ENCODE measurements at places on chromosomes 2 and 18.

GRCh38 chr2:126846241-126846640, 52.4 kb upstream of the TEX51 start:
- DNase-seq = no peak

GRCh38 chr18:75358928-75359327, 68.6 kb downstream of the SMIM21 start:
- no peak for DNase-seq

- DNase-seq = no peak
These were observed 1.2 kb downstream of the BCL11A start for GRCh38 chr2:60552078-60552850.

- DNase-seq = no peak
These were observed 140.9 kb upstream of the RNF152 start for GRCh38 chr18:62033756-62034155.

- DNase-seq = no peak
These were observed 3.1 kb upstream of the MSGN1 start for GRCh38 chr2:17813010-17813741.

DNA sequence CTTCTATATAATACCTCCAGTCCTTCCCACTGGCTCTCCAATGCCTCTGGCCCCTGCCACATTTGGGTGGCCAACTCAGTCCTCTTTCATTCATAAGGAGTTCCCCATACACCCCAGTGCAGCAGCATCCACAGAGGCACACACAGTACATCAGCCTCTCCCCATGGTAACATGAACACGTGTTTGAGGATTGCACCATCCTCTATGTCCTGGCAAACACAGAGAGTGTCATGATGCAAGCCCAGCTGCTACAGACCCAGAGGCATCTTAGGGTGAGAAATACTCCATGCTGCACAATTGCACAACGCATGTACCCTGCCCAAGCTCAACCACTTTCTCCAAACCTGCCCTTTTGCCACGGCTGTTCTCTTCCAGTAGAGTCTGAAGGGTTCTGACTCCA, 11.5 kb downstream of the IGFBP5 start:
- no peak for DNase-seq

- no peak for DNase-seq
These were observed 145.0 kb upstream of the LTBP1 start for GRCh38 chr2:32801741-32802140.

- DNase-seq = no peak
These were observed 4.5 kb downstream of the CERS6 start for GRCh38 chr2:168460571-168460970.

DNA sequence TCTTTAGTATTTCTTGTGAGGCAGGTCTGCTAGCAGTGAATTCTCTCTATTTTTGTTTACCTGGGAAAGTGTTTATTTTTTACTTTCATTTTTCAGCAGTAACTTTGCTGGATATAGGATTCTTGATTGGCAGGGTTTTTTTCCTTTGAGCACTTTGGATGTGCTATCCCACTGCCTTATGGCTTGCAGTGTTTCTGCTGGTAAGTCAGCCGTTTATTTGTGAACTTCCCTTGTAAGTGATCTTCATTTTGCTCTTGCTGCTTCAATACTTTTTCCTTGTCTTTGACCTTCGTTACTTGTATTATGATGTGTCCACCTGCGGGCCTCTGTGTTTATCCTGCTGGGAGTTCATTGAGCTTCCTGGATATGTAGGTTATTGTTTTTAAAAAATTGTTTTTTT, 54.7 kb downstream of the SLC66A2 start:
- no peak for DNase-seq

DNA sequence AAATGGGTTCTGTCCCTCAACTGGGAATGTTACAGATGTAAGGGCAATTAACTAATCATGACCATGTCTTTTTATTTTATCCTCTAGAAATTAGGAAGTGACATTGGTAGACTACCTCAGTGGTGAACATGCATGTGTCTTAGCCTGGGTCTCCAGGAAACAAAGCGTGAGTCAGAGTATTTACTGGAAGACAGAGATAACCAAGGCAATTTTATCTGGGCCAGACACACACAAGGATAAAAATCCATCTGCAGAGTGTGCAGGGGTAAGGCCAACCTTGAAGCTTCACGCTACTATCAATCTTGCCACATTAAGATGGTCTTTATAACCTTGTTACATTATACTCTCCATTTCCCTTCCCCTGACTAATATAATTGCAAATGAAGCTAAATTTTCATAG, 487.5 kb downstream of the SUCLG1 start:
- DNase-seq = no peak

DNA sequence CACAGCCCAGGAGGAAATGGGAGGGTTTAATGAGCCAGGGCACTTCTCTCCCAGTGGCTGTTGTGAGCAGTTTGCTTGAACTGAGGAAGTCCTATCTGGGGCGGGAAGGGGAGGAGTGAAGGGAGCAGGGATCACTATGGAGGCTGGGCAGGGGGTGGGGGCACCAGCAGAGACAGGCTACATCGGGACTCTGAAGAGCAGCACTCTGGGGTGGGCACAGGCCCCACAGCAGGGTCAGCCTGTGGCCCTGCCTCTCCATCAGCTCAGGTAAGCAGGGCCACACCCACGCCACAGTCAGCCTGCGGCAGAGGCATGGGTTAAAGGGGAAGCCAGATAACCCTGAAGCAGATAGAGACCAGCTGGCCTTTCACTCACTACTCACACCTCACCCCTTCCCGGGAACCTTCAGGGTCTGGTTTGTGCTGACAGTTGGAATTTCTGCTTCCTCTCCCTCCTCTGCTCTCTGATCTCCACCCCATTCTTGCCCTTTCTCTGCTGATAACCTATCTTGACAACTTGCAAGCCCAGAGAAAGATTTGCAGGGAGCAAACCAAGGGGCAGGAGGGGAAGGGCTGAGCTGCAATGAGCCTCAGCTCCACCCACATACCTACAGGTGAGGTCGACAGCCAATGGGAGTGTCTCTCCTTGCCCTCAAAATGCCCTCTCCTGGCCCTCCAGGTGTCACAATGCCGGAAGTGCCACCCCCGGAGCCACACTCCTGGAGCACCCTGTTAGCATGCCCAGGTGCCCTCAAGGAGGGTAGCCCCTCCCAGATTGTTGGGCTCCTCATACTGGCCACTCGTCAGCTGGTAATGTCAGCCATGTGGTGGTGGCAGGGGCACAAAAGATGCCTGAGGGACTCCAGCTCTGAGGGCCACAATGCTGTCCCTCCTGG, 3.7 kb downstream of the SIGLEC15 start:
- DNase-seq = no peak

- no peak for DNase-seq
These were observed 13.2 kb downstream of the FN1 start for GRCh38 chr2:215422676-215423075.

DNA sequence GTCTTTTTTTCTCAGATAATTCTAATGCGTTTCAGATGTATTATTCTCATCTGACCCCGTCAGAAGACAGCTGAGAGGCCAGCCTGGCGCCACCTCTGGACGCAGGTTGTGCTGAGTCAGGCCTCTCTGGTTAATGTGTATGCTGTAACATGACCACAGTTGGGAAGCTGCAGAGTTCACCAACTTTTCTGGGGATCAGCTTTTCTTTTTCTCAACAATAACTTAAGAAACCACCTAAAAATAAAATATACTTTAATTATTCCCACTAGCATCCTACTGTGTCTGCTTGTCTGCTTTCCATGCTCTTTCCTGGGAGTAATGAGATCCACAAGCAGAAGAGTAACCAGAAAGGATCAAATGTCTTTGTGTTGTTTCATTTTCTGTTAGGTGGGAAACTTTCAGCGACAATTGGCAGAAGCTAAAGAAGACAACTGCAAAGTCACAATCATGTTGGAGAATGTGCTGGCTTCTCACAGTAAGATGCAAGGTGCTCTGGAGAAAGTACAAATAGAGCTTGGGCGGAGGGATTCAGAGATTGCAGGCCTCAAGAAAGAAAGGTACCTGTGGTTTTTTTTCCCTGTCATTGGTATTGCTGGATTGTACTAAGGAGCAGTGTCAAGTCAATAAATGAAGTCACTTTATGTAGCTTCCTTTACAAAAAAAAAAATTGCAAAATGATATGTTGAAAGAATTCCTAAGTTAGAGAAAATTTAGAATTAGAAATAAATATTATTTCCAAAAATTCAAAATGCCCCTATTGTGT, 79.8 kb downstream of the CCDC150 start:
- DNase-seq = no peak

- DNase-seq = no peak
These were observed 133.5 kb downstream of the ASB1 start for GRCh38 chr2:238560234-238560633.

DNA sequence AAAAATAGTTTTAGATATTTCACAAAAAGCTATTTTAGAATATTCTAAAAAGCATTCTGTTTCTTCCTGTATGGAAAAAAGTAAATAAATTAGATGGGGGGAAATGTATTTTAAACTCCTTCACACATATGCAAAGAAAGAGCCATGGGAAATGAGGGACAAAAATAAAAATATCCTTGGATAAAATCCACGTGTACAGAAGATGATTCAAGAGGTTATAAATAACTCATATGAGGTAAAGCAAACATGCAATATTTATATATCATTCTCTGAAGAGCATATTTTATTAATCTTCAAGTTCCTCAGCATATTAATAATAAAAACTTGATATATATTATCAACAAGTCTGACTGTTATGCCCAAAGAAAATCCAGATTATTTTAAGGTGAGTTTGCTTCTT, 8.8 kb upstream of the GFPT1 start:
- no peak for DNase-seq

GRCh38 chr2:108460345-108461037, 11.5 kb downstream of the GCC2 start:
- DNase-seq = no peak

DNA sequence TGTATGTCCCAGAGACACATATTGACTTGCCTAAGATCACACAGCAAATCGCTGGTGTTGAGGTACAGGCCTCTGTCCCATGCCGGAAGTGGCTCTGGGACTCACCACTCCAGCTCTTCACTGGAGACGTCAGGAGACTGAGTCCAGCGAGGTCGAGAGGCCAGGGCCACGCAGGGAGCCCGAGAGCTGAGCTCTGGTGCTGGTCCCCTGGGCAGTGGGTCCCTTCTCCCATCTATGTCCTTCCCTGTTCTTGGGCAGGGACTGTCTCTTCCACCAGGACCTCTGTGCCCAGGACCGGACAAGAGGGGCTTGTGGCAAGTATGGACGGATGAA, 62.4 kb upstream of the TWIST2 start:
- DNase-seq = no peak

GRCh38 chr2:7867867-7868266, 814.0 kb upstream of the ID2 start:
- no peak for DNase-seq

DNA sequence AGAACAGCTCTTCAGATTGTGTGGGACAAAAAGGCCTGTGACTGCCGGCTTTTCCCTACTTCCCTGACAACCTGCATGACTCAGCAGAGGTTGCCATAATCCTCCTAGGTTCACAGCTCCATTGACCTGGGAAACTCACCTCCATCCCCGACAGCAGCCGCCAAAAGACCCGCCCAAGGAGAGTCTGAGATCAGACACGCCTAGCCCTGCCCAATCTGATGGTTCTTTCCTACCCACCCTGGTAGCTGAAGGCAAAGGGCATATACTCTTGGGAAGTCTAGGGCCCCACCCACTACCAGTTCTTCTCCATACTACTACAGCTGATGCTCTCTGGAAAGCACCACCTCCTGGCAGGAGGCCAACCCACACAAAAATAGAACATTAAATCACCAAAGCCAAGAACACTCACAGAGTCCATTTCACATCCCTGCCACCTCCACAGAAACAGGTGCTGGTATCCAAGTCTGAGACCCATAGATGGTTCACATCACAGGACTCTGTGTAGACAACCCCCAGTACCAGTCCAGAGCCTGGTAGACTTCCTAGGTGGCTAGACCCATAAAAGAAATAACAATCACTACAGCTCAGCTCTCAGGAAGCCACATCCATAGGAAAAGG, 140.6 kb downstream of the NETO1 start:
- DNase-seq = no peak

- no peak for DNase-seq
These were observed 301.8 kb upstream of the ID2 start for GRCh38 chr2:8380026-8380425.

DNA sequence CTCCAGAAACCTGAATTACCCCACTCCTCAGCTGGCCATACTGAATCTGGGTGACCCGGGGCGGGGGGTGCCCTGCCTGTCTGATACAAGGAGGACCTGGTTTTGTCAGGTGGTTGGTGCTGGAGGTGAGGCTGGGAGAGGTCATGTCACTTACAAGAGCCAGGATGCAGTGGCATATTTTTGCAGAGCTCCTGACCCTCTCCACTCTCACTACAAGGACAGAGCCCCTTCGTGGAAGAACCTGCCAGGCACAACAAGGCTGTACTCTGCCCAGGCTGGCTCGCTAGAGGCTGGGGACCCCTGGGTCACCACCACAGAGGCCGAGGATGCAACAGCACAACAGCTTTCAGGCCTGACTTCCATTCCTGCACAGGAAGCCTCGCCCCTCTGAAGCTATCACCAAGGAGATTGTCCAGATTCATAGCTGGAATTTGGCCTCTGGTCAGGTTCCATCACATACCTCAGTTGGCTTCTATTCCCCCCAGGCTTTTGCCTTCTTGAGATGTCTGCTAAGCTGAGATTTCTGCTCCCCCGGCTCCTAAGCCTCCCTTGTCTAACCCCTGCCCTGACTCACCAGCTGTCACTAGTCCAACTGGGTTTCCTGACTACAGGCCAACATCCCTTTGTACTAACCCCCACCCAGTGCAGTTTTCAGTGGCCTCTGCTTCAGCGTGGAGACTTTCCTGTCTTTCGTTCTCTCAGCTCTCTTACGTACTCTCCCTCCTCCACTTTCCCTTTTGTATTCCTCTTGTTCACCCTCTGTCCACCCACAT, 132.5 kb upstream of the EPAS1 start:
- no peak for DNase-seq

DNA sequence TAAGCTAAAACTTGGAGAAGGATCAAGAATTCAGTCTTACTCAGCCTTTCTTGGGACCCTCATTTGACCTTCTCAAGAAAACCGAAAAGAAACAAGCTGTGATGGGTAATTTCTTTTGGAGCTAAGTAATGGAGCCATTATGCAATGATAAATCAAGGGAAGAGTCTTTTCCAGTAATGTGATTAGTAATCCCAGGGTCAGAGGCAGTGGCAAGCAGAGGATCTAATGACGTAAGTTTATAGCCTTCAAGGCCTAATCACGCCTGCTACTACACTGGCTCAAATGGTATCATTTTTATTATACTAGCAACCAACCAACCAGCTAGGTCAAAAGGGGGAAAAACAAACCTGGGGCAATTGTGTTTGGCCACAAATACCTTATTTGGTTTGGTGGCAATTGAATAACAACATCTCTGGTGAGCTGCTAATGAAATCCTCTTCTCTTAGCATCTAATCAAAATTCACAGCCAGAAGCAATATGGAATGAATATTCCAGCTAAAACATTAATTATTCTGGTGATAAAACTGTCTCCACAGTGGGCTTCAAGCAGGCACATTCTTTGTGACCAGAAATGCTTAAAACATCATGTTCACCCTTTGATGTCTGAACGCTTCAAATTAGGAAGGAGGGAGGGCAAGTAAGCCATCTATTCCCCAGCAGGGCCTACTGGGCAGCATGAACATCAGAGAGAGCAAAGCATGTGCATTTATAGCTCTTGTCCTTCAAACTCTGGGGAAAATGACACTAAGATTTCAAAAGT, 114.9 kb upstream of the SULT1C3 start:
- DNase-seq = no peak

Data from stimulated activated CD4-positive, alpha-beta T cell treated with anti-CD3 and anti-CD28 coated beads, Interleukin-4, amount 100 ng/mL, for 1 hour (primary cell).